ENCODE measurements at places on chromosomes 7 and 10.

DNA sequence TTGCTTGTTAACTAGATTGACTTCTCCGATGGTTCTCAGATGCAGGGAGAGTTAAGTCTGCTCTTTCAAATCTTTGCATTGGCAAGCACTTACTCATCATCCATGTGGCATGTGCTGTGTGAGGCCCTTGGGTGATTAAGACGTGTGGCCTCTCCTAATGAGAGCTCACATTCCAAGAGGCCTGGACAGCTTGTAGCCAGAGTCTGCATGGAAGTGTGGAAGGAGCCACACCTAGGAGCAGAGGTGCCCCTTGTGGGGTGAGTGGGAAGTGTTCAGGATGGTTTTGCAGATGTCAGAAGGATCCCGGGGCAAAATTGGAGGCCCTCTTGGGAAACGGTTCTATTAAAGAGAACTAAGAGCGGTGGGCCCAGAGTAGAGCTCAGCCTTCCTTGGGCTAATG, 225.9 kb downstream of the PAXIP1 start:
- no peak for DNase-seq

DNA sequence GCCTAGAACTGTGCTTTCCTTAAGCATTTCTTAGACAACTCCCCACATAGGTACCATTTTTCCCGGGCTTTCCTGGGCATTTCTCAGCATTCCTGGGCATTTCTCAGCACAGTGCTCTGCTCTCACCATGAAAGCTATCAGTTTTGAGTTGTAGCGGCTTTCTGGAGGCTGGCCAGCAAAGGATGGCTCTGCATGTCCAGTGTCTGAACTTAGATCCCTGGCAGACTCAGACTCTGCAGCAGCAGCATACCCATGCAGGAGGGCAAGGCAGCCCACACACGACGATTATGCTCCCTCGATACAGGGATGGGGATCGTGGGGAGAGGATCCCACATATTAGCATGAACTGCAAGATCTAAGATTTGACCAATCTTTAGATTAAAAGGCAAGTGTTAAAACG, 248.9 kb upstream of the MKI67 start:
- no peak for DNase-seq

GRCh38 chr10:105734479-105734878, 1093.4 kb downstream of the SORCS3 start:
- no peak for DNase-seq

DNA sequence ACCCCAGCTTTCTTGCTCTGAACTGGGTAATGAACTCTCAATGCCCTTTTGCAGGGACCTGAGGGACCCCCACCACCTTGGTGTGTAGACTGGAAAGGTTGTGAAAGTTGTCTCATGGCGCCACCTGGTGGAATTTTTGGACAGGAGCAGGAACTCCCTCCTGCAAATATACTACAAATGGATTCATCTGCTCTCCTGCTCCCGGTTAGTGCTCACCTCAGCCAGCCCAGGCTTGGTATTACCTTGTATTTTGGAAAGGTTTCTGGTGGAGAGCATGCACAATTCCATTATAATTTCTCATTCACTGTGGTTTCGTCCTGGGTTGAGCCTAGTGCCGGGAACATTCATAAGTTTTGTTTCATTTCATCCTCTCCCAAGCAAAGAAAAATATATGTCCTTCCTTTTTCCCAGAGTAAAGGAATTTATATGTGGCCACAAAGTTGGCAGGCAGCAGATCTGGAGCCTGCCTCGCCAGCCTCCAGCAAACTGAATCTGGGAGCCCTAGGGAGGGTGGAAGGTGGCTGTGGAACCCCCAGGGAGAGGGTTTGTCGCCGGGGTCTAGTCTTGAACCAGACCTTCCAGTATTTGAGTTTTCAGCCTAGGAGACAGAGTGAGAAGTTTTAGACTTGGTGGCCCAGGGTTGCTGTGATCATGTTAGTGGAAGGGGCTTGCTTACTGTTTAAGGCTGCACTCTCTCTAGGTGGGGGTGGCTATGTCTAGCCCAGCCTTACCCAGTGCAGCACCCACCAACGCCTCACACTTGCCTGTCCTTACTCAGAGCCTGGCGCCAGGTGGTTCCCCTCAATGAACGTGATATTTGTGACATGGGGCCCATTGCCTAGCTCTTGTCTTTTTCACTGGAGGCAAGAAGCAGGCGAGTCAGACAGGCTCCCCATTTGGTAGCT, 9.5 kb downstream of the FAM241B start:
- peak; percentile 67 for DNase-seq

DNA sequence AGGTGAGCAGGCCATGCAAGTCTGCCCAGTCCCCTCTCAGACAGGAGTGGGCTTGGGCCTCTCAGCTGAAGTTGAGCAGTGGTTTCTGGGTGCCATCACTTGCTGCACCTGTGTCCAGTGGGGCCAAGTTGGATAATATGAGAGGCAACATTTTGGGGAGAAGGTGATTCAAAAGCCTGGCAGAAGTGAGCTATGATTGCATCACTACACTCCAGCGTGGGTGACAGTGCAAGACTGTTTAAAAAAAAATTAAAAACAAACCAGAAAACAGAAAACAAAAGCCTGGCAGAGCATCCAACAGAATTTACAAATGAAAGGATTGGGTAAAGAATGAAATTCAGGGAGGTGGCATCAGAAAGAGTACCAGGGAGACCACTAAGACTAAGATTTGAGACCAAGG, 121.5 kb upstream of the LAMB4 start:
- no peak for DNase-seq

Data from activated CD4-positive, CD25-positive, alpha-beta regulatory T cell treated with anti-CD3 and anti-CD28 coated beads, Interleukin-2, amount 50 U/mL, for 72 hours (primary cell).